ENCODE measurements at places on chromosomes 3 and 15. TPM values are rescaled to one million over a fixed set of nuclear protein-coding genes. Genes with fewer than 3 reads are reported as not detected.

The FEZF2 gene
- polyA plus RNA-seq, result not detected

The SEMA3F gene
- polyA plus RNA-seq, result 35.5 TPM

The CSK gene
- polyA plus RNA-seq, result 31.7 TPM

The SHC4 gene
- polyA plus RNA-seq, result 0.09 TPM

The SLC9C1 gene
- polyA plus RNA-seq, result not detected

The PIGZ gene
- 2.2 TPM for polyA plus RNA-seq

The CHRNA3 gene
- polyA plus RNA-seq, result not detected

The CCR2 gene
- 2.2 TPM for polyA plus RNA-seq
